Kidney epithelial cell (primary cell): ENCODE measurements at places on chromosomes 16 and 17.

DNA sequence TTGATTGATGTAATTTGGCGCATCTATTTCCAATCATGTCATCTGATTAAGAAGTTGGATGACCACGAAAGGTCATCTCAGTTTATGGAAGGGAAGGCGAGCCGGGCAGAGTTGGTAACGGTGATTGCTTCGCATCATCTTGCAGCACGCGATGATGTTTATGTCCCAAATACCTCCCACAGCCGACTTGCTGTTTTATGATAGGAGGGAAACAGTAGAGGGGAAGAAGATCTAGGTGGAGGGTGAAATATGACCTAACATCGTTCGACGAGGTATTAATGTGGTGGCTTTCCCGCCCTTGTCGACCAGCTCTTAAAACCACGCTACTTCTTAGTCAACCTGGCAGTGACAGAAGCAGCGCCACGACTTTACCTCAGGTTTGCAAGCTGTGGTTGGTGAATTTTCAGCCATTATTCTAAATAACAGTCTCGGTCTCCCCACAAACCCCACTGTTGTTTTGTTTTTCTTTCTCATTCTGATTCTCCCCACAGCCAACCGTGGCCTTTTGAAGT is 805 bp upstream of the TANC2 start:
- no peak for DNase-seq

- DNase-seq = no peak
These were observed 27.9 kb upstream of the C16orf95 start for GRCh38 chr16:87344931-87345631.

DNA sequence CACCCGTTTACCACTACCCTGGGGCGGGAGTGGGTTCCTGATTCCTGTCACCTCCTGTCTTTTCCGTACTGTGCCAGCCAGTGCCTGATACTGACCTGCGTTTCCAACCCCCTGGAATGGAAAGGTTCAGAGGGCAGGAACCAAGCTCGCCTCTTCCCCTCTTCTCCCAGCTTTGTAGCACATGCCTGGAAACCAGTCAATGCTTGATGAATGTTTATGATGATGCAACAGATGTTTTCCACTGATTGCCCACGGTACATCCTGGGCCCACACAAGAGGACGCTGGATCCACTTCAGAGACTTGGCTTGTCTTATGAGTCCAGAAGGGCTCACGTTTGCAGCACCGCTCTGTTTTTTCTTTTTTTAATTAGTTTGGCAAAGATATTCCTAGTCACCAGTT is 262.0 kb downstream of the CPPED1 start:
- no peak for DNase-seq

- no peak for DNase-seq
These were observed 154.0 kb downstream of the TMEM132E start for GRCh38 chr17:34733333-34733732.

GRCh38 chr16:86010680-86011141 is 111.7 kb downstream of the IRF8 start:
- no peak for DNase-seq

- no peak for DNase-seq
These were observed 2.3 kb downstream of the PITPNA start for GRCh38 chr17:1560101-1560857.

DNA sequence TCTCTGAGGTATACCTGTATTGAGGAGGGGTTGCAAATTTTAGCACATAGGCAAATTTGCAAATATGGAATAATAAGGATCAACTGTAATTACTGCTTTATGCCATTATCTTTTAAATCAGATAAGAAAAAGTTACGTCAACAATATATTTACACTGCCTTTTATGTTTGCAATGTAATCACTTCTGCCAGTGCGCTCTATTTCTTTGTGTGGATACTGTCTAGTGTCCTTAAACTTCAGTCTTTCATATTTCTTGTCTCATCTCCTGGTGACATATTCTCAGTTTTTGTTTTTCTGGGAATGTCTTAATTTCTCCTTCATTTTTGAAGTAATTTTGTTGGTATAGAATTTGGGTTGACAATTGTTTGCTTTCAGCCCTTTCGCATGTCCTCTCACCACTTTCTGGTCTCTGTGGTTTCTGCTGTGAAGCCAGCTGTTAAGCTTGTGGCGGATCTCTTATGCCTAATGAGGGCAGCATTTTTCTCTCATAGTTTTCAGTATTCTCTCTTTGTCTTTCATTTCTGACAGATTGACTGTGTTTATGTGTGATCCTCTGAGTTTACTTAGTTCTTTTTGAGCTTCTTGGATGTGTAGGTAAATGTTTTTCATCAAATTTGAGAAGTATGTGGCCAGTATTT is 37.6 kb upstream of the ABCC11 start:
- no peak for DNase-seq

GRCh38 chr17:55652114-55652823 is 70.4 kb downstream of the TMEM100 start:
- no peak for DNase-seq
